Muscle of leg (tissue), 16 donors: ENCODE measurements at places on chromosomes 1 and 21.
A peak's percentile ranks its signal among the peaks of the same experiment; 100 is the strongest.

DNA sequence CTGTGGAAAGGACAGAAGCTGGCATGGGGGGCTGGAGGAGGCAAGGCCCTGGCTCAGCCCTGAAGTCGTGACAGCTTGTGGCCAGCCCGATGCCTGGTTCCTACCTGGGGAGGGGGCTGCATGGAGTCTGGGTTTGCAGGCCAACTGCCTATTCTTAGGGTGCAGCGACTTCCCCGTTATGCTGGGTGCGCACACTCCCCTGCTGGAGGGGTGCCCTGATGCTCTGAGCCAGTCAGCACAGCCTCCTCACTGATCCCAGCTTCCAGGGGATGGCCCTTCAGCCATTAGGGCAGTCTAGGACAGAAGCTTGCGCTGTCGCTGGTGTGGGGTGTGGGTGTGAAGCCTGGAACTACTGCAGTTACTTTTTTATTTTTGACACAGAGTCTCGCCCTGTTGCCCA, 30.0 kb upstream of the SLC19A1 start:
- no peak for DNase-seq

GRCh38 chr1:38932571-38932970, 9.1 kb downstream of the RHBDL2 start:
- DNase-seq = no peak

DNA sequence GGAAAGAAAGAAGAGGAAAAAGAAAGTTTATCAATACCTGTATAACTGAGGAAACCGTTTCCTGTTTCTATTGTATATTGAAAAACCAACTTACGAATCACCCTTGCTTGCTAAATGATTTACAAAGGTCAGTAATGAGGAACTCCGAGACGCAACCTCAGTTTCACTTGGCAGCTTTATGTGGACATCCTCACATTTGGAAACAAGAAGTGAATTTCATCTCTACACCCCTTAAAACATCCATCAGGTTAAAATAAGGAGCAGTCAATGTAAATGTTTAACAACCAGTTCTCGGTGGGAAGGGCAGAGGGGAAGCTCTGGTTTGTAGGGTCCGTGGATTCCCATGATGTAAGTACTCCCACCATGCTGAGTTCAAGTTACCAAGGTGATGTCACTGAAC, 481.7 kb upstream of the RUNX1 start:
- peak; percentile 35 for DNase-seq

DNA sequence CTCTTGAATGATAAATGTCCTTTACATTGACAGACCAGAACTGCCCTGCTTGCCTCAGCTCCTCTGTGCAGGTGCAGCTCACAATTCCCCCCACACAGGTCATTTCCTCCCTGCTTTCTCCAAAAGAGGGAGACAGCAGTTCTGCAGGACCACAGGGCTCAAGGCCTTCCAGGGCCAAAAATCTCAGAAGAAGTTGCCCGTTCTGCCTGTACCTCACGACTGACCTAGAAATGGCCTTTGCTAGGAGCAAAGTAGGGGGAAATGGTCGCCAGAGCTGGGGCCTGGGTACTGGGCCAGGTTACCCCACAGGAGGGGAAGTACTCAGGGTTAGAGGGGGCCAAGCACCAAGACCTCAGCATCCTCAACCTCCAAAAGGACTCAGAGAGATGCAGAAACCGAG, 11.1 kb downstream of the RNU1-2 start:
- no peak for DNase-seq

DNA sequence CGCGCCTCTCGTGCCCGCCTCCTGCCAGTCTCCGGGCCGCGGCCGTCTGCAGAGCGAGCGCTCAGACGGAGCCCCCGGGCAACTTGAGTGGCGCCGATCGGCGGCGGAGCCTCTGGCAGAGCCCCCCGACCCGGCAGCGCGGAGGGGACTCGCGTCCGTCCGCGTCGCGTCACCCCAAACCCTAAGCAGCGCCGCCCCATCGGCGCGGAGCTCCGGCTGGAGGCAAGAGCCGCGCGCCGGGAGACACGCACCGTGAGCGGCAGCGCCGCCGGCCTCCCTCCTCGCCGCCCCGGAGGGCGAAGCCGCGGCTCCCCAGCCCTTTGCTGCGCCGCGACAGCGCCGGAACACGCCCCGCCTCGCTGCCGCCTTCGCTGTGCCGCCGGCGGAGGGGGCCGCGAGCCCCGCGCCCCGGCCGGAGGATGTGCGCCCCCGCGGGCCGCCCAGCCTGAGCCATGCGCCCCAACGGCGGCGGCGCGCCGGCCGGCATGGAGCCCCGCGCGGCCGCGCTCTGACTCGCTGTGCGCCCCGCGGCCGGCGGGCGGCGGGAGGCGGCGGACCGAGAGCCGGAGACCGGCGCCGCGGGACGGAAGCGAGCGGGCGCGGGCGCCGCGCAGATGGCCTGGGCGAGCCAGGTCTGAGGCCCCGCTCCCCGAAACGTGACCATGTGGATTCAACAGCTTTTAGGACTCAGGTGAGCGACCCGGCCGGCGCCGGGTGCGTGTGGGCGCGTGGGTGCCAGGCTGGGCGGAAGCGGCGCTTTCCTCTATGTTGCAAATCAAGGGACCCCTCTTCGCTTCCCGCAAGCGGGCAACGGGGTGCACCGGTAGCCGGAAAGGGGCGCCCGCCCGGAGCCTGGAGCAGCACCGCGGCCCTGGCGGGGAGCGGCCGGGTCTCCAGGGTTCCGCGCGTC, 610 bp downstream of the AJAP1 start:
- DNase-seq = no peak

DNA sequence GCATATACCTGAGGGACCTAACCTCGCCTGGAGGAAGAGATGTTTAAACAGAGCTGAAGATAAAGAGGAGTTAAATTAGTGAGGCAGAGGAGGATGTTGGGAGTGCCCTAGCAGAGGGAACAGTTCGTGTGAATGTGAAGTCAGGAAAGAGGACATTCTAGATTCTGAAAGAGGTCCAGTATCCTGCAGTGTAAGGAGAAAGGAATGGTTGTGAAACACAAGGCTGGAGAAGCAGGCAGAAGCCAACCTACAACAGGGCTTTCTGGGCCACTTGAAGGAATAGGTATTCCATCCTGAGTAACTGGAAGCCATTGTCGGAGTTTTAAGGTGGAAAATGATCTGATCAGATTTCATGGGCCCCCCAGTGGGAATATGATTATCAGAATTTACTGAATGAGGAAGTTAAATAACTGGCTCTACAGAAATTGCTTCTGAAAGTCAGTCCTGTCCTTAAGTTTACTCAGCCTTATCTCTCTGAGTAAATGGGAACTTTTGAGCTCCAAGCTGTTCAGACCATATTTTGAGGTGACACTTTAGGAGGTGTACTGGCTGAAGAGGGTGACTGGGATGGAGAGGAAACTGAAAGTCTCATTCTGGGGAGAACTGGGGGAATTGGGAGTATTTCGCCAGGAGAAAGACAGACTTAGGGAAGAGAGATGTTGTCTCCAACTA, 24.4 kb upstream of the FAAH start:
- DNase-seq = no peak

GRCh38 chr1:84883286-84883685, 9.7 kb downstream of the LPAR3 start:
- no peak for DNase-seq

DNA sequence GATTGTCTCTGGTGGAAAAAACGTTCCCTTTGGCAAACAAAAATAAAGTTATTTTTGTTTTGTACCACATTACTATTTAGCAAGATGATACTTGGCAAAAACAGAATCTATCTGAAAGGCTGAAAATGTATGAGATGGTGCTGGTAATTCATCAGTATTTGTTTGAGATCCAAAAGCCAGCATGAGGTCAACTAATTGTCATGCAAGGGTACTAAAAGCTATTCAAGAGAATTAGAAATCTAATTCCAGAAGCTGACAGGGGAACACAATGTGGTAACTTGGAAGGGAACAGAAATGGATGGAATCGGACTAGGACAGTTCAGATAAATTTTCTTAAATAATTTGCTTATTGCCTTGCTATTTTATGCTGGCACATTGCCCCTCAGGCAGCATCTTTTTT, 263.8 kb downstream of the KCNT2 start:
- DNase-seq = no peak

DNA sequence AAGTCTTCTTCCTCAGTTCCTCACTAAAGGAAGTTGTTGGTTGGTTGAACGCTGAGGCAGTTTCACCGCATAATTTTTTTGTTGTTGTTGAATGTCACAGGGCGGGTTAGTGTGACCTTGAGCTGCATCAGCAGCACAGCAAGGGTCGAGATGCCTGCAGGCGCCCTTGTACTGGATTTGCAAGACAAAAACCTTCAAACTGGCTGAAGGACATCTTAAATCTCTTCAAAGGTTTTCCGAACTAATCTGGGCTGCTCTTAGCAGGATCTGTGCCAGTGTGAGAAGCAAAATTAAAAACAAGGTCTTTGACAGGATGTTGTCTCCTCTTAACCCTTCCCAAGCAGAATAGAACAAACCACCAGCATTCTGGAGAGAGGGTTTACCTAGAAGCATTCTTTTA, 59.4 kb downstream of the NRIP1 start:
- peak; percentile 24 for DNase-seq

GRCh38 chr1:212544110-212544509, 64.5 kb upstream of the ATF3 start:
- DNase-seq = no peak
